ENCODE measurements at places on chromosomes 2 and 18.

GRCh38 chr2:128607911-128608506, 289.3 kb upstream of the HS6ST1 start:
- peak; percentile 39 for DNase-seq

GRCh38 chr2:204315236-204315662, 230.0 kb upstream of the PARD3B start:
- DNase-seq = peak; percentile 64

- peak; percentile 86 for DNase-seq
These were observed 1.0 kb downstream of the RTN4 start for GRCh38 chr2:55049043-55049820.

GRCh38 chr2:215870986-215871385, 142.4 kb downstream of the MREG start:
- no peak for DNase-seq

GRCh38 chr18:5643288-5643687, 99.5 kb upstream of the EPB41L3 start:
- no peak for DNase-seq

DNA sequence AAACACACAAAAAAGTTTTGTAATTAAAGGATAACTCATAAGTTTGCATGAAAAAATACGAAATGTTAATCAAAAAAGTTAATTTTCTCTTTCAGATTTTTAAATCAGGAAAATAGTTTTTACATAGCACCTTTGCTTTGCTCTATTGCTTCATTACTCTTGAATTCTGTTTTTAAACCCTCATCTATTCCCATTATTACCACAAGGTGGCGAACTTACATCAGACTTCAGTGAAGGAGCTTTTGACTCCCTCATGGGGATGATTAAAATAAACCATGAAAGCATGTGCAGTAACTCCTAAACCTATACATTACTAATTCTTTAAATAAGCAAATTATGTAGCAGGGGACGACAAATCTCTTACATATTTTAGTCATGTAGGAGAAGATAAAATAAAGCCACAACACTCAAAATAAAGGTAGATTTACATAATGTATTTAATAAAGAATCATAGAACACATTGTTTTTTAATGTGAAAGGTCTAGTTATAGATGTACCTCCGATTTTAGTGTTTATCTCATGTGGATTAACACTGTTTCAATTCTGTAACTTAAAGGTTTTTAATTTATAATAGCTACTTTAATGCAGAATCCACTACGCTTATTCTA, 105.2 kb downstream of the NETO1 start:
- DNase-seq = peak; percentile 60

GRCh38 chr2:12441750-12442475, 274.8 kb upstream of the TRIB2 start:
- DNase-seq = no peak

- DNase-seq = peak; percentile 68
These were observed 9.5 kb downstream of the RTTN start for GRCh38 chr18:70195852-70196434.

GRCh38 chr2:67232936-67233335, 164.2 kb upstream of the ETAA1 start:
- DNase-seq = no peak

- no peak for DNase-seq
These were observed 87.3 kb upstream of the OTOS start for GRCh38 chr2:240227538-240228428.

GRCh38 chr2:96509114-96509846, 4.1 kb upstream of the NEURL3 start:
- DNase-seq = peak; percentile 89

- no peak for DNase-seq
These were observed 321.5 kb downstream of the SLC8A1 start for GRCh38 chr2:40130251-40130994.

DNA sequence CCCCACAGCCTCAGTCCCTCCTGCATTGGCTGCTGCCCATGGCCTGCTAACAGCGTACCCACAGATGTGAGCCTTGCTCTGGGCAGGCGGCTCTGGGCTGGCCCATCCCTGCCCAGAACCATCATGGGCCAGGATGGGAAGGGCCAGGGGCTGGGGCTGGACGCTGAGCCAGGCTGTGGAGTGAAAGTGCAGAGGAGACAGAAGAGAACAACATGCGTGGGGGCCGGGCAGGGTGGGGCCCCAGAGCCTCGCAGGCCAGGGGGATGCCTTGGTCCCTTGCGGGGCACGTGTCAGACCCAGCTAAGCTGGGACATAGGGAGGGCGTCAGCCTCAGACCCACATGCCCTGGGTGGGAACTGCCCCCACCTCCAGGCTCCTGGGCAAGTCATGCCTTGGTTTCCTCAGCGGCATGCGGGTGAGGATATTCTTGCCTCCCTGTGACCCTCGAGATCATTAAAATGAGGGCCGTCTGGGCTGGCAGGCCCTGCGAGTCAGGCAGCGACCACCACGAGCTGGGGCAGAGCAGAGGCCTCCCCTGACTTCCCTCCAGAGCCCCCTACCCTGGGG, 27.3 kb downstream of the GPC1 start:
- DNase-seq = no peak

GRCh38 chr2:119508756-119509155, 15.5 kb downstream of the SCTR start:
- no peak for DNase-seq

DNA sequence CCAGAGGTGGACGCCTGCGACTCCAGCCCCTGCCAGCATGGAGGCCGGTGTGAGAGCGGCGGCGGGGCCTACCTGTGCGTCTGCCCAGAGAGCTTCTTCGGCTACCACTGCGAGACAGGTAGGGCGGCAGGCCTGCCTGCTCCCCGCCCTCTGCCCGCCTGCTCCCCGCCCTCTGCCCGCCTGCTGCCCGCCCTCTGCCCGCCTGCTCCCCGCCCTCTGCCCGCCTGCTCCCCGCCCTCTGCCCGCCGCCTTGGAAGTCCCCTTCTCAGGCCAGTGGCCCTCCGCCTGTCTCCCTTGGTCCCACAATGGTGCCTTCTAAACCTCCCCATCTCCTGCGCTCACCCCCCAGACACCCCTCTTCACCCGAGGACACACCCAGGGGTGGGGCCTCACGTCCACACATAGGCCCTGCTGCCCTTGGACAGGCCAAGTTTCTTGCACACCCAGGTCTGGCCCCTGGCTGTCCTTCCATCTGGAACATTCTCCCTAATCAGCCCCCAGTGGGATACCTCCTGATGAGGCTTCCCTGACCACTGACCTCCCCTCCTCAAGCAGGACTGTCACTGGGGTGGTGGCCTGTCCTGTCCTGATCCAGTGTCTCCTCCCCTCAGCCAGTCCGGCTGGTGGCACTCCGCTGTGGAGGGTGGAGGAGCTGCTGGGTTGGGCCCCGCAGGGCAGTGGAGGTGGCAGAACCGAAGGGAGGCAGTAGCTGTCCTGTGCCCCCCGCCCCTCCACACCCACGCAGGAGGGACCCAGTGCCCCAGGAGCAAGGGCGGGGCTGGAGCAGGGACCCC, 37.9 kb downstream of the MTERF4 start:
- DNase-seq = no peak

GRCh38 chr18:69774831-69775230, 172.8 kb downstream of the CD226 start:
- no peak for DNase-seq

GRCh38 chr2:172701250-172701649, 34.4 kb upstream of the RAPGEF4 start:
- DNase-seq = no peak

DNA sequence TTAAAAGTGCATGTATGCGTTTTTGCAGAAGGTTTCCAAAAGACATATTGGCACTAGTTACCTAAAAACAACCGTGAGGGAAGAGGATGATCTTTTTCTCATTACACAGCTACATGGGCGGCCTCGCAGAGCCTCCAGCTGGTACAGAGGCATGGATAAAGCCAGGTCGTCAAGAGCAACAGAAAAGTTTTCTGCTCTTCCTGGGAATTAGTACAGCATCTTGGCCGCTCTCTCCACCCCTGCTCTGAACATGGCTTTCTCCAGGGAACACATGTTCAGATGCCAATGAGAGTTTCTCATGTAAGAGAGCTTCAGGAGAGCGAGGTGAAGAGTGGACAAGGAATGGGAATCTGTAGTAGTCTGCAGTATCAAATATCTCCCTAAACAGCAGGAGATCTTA, 108.4 kb downstream of the ZEB2 start:
- DNase-seq = no peak

DNA sequence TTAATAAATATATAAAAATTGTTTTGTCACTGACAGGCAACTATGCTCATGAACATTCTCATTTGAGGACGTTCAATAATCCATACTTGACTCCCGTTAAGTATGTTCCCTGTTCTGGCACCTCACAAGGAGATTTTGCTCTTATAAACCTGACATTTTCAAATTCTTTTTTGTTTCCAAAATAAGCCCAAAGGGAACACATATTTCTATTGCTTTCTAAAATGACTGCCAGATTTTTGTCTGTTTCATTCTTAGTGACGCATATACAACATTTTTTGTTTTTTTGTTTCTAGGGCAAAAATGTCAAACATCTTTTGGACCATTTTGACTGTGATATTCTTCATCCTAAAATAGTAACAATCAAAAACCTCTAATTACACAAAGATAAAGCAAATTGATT, 50.5 kb downstream of the CYTIP start:
- no peak for DNase-seq

- no peak for DNase-seq
These were observed 104.4 kb upstream of the MAPRE2 start for GRCh38 chr18:34936772-34937171.

DNA sequence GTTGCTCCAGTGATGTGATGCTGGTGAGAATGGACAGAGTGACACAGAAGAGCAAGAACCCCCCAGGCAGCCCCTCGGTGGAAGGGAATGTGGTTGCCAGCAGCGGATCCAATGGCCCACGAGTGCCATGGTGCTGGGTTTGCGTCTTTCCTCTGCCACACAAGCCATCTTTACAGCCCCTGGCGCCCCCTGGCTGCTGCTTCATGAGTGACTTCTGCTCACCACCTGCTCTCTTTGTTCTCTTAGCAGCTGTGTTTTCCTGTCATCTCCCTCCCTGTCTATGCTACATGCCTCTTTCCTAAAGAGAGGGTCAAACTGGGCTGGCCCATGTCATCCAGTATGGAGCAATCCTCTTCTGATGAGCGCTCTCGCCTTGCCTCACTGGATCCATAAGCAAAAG, 300.0 kb upstream of the SMIM21 start:
- peak; percentile 10 for DNase-seq

GRCh38 chr2:143717053-143717452, 587.8 kb downstream of the ARHGAP15 start:
- no peak for DNase-seq

DNA sequence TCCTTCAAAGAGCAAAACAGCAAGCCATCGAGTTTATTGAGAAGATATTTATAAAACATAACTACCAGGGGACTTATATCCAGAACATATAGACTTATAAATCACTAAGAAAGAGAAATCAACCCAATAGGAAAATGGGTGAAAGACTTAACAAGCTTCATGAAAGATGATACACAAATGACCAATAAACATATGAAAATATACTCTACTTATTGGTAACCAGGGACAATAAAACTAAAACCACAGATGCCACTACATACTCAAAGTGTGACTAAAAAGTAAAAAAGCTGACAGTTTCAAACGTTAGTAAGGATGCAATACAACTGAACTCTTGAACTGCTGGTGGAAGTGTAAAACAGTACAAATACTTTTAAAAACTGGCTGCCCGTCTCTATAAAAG, 154.3 kb downstream of the TMEM163 start:
- DNase-seq = no peak

GRCh38 chr2:154240921-154241379, 369.2 kb downstream of the GALNT13 start:
- no peak for DNase-seq

DNA sequence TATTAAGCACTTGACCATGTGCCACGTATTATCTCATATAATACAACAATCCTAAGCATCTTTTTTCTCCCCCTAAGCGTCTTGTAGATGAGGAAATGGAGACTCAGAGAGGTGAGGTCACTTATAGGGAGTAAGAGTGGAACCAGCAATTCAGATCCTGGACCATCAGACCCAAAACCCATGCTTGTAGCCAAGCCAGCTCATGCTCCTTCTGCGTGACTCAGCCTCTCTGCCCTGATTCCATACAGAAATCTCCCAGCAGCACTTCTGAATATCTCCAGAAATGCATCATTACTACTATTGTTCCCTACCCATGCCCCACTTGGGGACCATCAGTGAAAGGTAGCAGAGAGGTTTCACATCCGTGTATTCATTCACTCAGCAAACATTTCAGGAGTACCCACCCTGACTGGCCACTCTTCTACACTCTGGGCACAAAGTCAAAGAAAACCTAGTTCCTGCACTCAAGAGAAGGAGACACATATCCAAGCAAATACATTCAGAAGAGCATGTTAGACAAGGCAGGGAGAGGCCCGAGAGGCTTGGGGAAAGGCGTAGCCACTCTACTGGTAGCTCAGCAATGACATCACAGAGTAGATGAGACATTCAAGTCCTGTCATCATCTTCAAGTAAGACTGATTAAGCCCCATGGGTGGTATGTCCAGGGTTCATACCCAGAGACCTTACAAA, 141.9 kb downstream of the MTCL1 start:
- DNase-seq = no peak

DNA sequence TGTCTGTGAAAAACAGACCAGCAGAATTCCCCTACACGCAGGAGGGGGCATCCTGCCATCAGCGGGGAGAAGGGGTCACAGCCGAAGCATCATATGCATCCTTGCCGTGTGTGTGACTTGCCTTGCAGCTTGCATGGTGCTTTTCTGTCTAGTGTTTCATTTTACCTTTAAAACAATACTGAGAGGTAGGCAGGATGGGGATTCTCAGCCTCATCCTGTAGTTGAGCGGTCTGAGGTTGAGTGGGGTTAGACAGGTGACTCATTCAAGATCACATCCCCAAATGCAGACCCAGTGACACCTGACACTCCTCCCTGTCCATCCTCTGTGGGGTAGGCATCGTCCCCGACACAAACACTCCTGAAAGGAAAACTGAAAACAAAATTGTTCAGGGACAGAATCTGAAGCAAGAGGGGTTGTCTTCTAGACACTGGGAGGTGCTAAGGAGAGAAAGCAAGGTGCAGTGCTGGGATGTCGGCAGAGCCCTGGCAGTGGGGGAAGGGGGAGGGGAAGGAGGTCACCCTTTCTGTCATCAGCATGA, 7.9 kb downstream of the ARL4C start:
- peak; percentile 10 for DNase-seq

GRCh38 chr2:167592441-167592840, 655.0 kb downstream of the STK39 start:
- no peak for DNase-seq

GRCh38 chr2:235070063-235070706, 118.4 kb downstream of the SH3BP4 start:
- DNase-seq = no peak

- DNase-seq = no peak
These were observed 94.4 kb downstream of the STPG4 start for GRCh38 chr2:47060652-47061170.

GRCh38 chr2:31467426-31467825, 52.9 kb upstream of the XDH start:
- DNase-seq = no peak

Measured in cerebellar cortex (tissue), 1 donor.